ENCODE measurements at places on chromosomes 13 and 19.

GRCh38 chr13:28864544-28864943 is 44.4 kb downstream of the MTUS2 start:
- no peak for DNase-seq

DNA sequence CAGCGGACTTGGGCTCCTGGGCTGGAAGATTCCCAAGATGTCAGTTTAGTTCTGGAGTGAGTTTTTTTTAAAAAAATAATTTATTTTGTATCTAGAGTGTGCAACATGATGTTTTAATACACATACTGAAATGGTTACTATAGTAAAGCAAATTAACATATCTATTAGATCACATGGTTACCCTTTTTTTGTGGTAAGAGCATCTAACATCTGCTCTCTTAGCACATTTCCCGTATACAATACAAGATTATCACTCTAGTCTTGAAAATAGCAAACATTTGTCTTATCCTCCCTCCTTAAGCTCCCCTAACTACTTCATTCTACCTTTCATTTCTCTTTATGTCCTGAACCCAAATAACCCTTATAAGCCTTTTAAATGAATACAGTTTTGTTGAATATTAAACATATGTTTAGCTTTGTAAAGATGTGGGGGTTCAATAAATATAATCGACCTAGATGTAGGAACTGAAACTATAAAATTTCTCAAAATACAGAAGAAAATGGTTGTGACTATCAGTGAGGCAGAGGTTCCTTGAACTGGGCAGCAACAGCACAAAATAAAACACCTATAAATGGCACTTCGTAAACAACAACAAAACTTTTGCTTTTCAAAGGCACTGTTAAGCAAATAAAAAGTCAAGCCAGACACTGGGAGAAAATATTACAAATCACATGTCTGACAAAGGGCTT is 466.6 kb downstream of the FGF9 start:
- DNase-seq: no peak

DNA sequence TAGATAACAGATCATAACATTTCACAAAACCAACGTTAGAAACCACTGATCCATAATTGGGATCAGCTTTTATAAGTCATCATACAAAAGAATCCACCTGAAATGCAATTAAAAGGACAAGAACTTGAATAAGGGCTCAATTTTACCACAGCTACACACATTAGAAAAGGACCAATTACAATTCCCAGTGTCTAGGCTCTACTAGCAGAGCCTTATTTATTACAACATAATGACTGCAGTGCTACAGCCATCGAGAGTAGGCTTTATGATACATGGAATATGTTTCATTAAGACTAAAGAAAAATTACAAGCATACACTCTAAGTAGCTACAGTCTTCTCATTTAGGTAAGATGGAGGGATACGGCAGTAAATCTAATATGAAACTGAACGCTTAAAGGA is 2.9 kb downstream of the RBM26 start:
- DNase-seq: no peak

GRCh38 chr13:104641309-104641708 is 1575.1 kb upstream of the SLC10A2 start:
- no peak for DNase-seq

GRCh38 chr19:35745328-35746086 is at the start of the genes PSENEN and U2AF1L4:
TSS of gene PSENEN (plus strand) at chr19:35745651. CDS start at chr19:35745931, 280 bp downstream.
TSS of gene U2AF1L4 (minus strand) at chr19:35745418. CDS start at chr19:35745391, 27 bp downstream.
- DNase-seq: peak; percentile 96

DNA sequence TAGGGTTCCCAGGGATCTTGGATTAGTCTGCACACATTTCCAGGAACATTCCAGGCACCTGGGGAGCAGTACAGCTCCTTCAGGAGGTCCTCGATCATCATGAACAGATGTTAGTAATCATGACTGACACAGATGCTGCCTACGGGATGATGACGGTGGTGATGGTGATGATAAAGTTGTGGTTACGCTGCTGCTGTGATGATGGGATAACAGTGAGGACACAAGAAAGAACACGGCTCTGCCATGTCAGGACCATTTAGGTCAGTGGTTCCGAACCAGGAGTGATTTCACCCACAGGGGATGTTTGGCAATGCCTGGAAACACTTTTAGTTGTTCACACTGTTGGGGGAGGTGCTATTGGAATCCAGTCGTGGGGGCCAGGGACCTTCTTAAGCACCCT is 1193.0 kb downstream of the UQCRFS1 start:
- DNase-seq: no peak
